A549 treated with CpdA at 1 μM for 4 hours (cell line): ENCODE measurements at places on chromosomes 2 and 18. TPM values are rescaled to one million over a fixed set of nuclear protein-coding genes. Genes with fewer than 3 reads are reported as not detected.

CAPN13 gene
- 0.10 to 0.15 TPM in 2 of 5 replicates, not detected in the others for total RNA-seq

CYP27A1 gene
- 0.13 to 0.18 TPM (median 0.14 TPM) in 4 of 5 replicates, not detected in the other for total RNA-seq

LYG1 gene
- 1.3 to 2.0 TPM (median 1.6 TPM) in 5 replicates for total RNA-seq

CNDP1 gene
- not detected in 5 replicates for total RNA-seq

GKN2 gene
- 2.6 to 3.8 TPM (median 3.4 TPM) in 5 replicates for total RNA-seq

CRACDL gene
- 0.49 to 0.89 TPM (median 0.54 TPM) in 5 replicates for total RNA-seq

LTBP1 gene
- total RNA-seq: 15.2 to 27.5 TPM (median 23.9 TPM) in 5 replicates

IL1F10 gene
- not detected in 5 replicates for total RNA-seq

C1QL2 gene
- total RNA-seq: 0.09 to 0.18 TPM (median 0.11 TPM) in 4 of 5 replicates, not detected in the other

CHST10 gene
- 15.5 to 16.8 TPM (median 16.0 TPM) in 5 replicates for total RNA-seq

SLC8A1 gene
- total RNA-seq: 0.40 to 0.59 TPM (median 0.48 TPM) in 5 replicates

CD8B gene
- not detected in 5 replicates for total RNA-seq

NOSTRIN gene
- total RNA-seq: 1.3 to 1.6 TPM (median 1.6 TPM) in 5 replicates

ASB18 gene
- not detected in 5 replicates for total RNA-seq

CXCR4 gene
- 0.41 to 1.0 TPM (median 0.55 TPM) in 5 replicates for total RNA-seq

C2orf15 gene
- 0.27 to 0.53 TPM (median 0.40 TPM) in 5 replicates for total RNA-seq

SLC9A4 gene
- not detected in 5 replicates for total RNA-seq

TRIM43 gene
- total RNA-seq: 0.07 TPM in 1 of 5 replicates, not detected in the others

NEUROD1 gene
- not detected in 5 replicates for total RNA-seq

HADHB gene
- 90.8 to 104 TPM (median 102 TPM) in 5 replicates for total RNA-seq

FOXI3 gene
- not detected in 5 replicates for total RNA-seq

SERPINB10 gene
- not detected in 5 replicates for total RNA-seq

PAX3 gene
- not detected in 5 replicates for total RNA-seq

PLEKHH2 gene
- 0.65 to 1.5 TPM (median 0.75 TPM) in 5 replicates for total RNA-seq

THADA gene
- total RNA-seq: 20.4 to 30.1 TPM (median 25.5 TPM) in 5 replicates

PSME4 gene
- total RNA-seq: 37.3 to 45.7 TPM (median 43.4 TPM) in 5 replicates

MAPK4 gene
- total RNA-seq: 0.03 to 0.16 TPM (median 0.08 TPM) in 5 replicates

MC4R gene
- total RNA-seq: not detected in 5 replicates

UXS1 gene
- 53.5 to 57.2 TPM (median 57.1 TPM) in 5 replicates for total RNA-seq

SLC16A14 gene
- total RNA-seq: 0.83 to 1.5 TPM (median 1.2 TPM) in 5 replicates

CDH19 gene
- 0.98 to 2.3 TPM (median 1.5 TPM) in 5 replicates for total RNA-seq

RNF25 gene
- 43.3 to 48.2 TPM (median 44.4 TPM) in 5 replicates for total RNA-seq

TSHZ1 gene
- total RNA-seq: 5.0 to 6.6 TPM (median 5.9 TPM) in 5 replicates

CAD gene
- total RNA-seq: 54.8 to 73.0 TPM (median 66.8 TPM) in 5 replicates

GNAL gene
- total RNA-seq: 4.6 to 8.6 TPM (median 4.9 TPM) in 5 replicates

CXCR1 gene
- not detected in 5 replicates for total RNA-seq
